CD4-positive, alpha-beta T cell (primary cell): ENCODE measurements at places on chromosomes 11 and 22.

- DNase-seq = no peak
These were observed 892.4 kb downstream of the KCNA4 start for GRCh38 chr11:29124470-29124869.

- no peak for DNase-seq
These were observed 121.0 kb downstream of the LUZP2 start for GRCh38 chr11:24617856-24618255.

DNA sequence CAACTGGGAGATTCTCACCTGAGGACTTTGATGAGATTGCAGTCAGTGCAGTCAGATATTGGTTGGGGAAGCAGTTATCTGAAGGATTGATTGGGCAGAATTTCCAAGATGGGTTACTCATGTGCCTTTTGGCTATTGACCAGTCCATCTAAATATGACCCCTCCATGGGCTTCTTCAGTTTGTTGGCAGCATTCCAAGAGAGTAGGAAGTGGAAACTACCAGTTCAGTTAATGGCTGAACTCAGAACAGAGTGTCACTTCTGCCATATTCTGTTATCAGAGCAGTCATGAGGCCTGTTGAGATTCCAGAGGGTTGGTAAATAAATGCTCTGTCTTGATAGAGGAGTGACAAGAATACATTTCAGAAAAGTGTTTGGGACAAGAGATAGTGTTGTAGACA is 71.0 kb downstream of the CYP2R1 start:
- DNase-seq = no peak

DNA sequence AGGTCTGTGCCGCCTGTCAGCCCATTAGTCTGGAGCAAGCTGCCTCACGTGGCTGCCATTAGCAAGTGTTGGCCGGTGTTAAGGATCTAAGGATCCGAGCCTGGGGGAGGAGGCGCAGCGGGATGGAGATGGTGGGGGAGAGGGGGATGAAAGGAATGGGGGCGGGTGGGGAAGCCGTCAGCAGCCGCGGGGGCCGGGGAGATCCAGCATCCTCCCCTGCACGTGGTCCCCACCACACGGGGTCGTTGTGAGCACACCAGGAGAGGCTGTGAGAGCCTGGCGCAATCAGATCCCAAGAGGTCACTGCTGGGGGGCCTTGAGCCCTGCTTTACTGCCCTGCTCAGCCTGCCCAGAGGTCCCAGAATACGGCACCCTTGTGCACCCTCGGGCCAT is 7.3 kb downstream of the CABP7 start:
- no peak for DNase-seq

GRCh38 chr11:112179601-112180000 is 4.3 kb downstream of the BCO2 start:
- DNase-seq = no peak

DNA sequence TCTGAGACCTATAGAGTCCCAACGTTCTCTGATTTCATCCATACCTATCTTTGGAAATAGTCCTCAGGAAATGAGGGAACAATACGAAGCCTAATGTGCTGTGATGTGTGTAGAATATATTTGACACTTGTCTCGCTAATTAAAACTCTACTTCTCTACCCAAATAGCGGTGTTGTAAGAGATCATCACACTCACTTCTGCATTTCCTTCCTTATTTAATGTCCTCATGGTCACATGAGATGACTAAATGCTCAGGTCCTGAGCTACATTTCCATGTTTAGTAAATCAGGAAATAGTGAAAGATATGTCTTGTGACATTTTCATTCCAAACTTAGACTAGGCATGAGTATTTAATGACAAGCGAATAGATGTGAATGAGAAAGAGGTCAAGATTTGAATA is 112.3 kb downstream of the MAML2 start:
- DNase-seq = no peak

GRCh38 chr11:73313652-73314051 is 5.6 kb downstream of the ARHGEF17 start:
- no peak for DNase-seq

DNA sequence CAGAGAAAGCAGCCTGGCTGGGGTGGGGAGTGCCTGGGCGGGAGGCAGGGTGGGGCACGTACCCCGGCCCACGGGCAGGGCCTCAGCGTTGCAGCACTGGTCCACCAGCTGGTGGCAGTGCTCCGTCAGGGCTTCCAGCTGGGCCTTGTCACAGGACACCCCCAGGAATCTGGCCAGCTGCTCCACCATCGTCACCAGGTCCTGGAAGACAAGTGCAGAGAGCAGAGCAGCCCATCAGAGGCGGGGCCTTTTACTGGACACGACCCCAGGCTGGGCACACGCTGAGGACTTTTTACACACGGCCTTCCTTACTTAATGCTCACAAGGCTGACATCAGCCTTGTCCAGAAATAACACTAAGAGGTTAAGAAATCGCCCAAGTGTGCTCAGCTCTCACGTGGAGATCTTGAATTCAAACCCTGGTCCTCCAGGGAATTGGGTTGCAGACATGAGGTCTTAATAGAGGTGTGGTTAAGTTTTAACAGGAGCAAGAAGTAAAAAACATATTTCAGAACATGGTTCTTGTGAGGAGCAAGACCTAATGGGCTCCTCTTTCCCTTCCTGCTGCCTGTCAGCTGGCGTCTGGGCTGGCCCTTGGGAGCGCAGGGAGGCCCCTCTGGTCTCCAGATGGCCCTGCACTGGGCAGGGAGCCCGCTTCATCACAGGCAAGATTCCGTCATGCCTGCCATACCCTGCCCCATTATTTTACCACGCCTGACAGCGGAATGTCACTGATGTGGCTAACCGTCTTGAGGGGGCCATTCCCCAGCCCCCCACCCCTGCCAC is 17.1 kb upstream of the EFCAB6 start:
- no peak for DNase-seq

GRCh38 chr11:83033371-83033770 is 38.3 kb downstream of the RAB30 start:
- no peak for DNase-seq

GRCh38 chr11:46308631-46309419 is 31.4 kb downstream of the CREB3L1 start:
- DNase-seq = peak; percentile 57

DNA sequence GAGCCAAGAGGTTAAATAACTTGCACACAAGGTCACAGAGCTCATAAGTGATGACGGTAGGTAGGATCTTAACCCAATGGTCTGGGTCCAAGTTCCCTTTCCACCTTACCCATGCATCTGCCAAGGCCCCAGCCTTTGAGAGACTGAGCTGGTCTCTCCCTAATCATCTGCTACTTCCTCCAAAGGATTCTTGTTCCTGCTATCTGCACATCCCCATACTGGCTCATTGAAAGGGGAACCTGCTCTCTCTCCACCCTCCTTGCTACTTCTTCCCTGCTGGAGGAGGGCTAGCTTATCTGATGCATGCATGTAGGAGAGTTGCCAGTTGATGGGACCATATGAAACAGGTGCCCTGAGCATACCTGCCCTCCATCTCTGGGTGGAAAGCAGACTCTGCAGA is 47.7 kb downstream of the COMMD9 start:
- DNase-seq = no peak

DNA sequence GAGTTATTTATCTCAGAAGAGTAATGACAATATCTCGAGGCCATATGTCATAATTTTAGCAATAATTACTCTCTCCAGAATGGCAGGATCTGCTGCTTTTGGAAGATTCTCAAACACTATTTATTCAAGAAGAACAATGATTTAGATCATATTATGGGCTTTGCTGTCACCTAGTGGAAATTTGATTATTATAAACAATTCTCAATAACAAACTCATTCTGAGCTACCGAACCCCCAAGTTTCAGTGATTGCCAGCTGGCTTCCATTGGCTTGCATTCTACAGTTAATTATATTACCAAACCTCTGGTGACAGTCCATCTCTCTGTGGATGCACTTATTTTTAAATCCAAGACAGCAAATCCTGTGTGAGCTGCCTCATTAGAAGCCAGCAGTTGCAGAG is 27.9 kb upstream of the SLC36A4 start:
- peak; percentile 42 for DNase-seq

- no peak for DNase-seq
These were observed 39.4 kb upstream of the RTL6 start for GRCh38 chr22:44537467-44537866.

DNA sequence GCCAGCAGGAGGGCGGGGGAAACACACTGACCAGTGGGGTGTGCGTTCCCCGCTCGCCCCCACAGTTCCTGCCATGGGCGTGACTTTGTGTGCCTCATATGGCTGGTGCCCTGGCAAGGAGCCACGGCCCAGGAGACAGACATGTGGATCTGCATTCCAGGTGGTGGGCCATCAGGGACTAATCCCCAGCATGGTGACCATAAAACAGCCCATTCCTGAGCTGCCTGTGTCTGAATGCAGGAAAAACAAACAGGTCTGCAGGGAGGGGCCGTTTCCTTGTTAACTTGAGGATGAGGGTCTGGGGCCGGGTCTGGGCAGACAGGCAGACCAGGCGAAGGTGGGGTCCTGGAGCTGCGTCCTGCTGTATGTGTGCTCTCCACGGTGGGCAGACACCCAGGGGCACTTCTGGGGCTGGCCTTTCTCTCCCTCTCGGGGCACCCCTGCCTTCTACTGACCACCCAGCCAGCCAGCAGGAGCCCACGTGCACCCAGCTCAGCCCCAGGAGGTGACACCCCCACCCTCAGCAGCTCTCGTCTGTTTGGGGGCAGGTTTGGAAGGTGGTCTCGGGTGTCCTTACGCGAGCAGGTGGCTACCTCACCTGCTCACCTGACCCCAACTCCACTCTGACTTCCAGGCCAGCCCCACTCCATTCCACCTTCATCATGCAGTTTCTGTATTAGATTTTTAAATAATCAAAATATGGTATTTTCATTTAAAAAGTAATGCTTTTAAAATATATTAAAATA is 120.3 kb downstream of the KCNQ1OT1 start:
- peak; percentile 20 for DNase-seq

GRCh38 chr11:125148743-125149142 is 15.8 kb upstream of the PKNOX2 start:
- no peak for DNase-seq

- no peak for DNase-seq
These were observed 266.5 kb upstream of the MTNR1B start for GRCh38 chr11:92702805-92703448.

- no peak for DNase-seq
These were observed 166.7 kb downstream of the TBC1D22A start for GRCh38 chr22:46929046-46929709.

GRCh38 chr11:73635721-73636120 is 10.7 kb upstream of the PLEKHB1 start:
- no peak for DNase-seq

DNA sequence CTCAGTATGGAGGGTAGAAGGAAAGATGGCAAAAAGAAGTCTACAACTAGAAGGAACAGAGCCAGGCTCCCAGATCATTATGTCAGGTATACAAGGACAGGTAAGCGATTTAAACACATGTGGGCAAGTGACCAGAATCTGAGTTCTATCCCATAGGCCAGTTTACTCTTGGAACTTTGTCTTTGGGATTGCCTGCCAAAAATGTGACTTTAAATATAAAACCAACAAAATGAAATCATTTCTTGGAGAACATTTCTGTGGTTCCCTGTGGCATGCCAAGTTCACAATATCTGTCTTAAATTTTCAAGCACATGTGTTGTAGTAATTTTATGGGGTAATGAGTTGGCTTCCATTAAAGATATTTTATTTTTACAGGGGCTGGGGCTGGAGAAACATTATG is 141.0 kb downstream of the SLC17A6 start:
- DNase-seq = no peak

DNA sequence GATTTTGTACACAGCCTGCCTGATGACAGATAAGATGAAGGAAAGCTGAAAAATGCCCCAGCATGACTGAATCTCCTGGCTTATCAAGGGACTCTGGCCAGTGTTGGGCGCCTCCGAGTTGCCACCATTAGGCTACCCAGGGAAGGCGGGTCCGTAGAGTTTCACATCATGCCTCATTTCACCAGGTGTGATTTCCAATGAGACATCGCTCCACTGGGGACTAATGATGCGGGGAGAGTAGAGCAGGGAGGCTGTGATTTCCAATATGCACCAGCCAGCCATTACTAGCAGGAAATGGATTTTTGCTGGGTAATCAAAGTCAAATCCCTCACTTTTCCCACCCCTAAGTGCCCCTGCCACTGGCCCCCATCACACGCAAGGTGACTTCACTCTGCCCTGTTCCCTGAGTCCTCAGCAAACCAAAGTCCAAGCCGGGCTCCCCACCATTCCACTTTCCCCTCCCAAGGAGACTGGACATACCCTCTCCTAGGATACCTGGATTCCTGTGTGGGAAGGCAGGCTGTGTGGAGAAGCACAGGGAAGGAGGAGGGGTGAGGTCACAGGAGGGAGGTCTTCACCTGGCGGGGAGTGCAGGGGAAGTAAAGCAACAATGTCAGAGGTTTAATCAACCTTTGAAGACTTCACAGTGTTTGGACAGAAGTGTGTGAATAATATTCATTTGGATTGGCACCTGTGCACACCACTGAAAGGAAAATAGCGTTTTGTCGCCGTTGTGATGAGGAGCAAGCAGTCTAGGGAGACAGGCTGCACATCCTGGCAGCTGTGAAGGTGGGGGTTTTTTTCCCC is 613.3 kb upstream of the CADM1 start:
- no peak for DNase-seq

DNA sequence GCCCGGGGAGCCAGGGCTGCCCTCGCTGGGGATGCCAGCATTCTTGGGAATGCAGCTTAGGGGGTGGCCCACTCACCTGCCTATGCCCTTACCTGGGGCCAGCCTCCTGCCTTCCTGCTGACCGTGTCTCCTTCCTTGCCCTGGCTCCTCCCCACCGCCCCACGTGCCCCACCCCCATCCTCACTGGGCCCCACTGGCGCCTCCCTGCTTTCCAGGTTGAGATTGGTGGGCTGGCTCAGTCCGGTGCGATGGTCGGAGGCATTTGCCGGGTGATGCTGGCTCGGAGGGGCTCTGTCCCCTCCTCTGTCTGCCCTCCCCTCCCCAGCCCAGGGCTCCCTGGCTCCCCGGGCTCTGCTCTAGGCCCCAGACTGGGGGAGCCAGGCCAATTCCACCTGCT is 34.1 kb upstream of the GRAMD4 start:
- no peak for DNase-seq

DNA sequence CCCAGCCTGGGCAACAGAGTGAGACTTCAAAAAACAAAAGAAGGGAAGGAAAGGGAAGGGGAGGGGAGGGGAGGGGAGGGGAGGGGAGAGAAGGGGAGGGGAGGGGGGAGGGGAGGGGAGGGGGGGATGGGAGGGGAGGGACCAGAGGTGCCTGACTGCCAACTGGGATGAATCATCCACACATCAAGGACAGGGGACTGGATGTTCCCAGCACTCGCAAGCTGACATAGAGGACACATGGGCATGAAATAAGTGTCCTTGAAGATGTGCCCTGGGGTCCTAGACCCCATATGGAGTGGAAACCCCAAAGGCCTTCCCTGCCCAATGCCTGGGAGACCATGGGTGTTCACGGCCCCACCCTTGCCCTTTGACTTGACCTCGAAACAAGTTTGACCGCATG is 19.8 kb downstream of the TST start:
- no peak for DNase-seq
